MCF 10A (cell line): ENCODE measurements at places on chromosomes 11 and 22. TPM values are rescaled to one million over a fixed set of nuclear protein-coding genes. Genes with fewer than 3 reads are reported as not detected.

DNA sequence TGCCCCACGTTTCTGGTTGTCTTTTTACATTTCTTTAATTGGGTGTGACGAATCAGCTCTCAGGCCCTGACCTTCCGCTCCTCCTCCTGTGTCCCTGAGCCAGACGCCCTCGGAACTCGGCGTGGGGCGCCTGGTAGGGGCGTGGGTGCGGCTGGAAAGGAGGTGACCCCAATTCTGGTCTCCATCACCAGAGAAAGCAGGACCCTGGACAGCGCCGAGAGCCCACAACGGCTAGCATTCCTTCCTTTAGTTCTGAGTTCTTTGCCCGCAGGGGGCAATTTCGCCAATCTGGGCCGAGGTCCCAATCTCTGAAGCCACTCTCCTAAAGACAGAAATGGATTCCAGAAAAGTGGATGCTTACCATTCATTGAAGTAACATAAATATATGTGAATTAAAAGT lies 11.7 kb upstream of the RBMXL2 start:
- peak; percentile 17 for DNase-seq

DNA sequence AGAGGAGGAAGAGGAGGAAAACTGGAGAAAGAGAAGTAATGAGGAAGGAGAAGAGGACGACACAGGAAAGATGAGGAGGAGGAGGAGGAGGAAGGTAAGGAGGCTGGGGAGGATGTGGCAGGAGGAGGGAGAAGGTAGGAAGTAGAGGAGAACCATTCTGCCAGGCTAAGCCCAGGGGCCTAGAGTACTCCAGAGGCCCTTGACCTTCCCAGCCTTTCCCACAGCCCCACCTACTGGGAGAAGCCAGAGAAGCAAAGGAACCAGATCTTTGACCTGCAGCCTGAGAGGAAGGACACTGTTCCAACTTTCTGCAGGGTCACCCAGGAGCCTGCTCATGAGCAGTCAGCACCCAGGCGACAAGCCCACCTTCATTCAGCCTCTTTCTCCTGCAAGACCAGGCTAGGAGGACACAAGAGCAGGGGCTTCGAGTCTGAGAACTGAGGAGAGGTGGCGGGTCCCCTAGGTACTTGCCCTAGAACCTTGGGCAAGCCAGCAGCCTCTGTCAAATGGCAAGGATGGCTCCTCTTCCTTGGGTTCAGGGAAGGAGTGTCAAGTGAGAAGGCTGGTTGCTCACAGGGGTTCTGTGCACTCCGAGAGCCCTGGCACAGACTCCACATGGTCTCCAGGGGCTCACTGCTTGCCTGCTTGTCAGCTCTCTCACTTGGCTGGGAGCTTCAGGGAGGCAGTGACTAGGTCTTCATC lies 27.9 kb upstream of the OAF start:
- DNase-seq = peak; percentile 64

DNA sequence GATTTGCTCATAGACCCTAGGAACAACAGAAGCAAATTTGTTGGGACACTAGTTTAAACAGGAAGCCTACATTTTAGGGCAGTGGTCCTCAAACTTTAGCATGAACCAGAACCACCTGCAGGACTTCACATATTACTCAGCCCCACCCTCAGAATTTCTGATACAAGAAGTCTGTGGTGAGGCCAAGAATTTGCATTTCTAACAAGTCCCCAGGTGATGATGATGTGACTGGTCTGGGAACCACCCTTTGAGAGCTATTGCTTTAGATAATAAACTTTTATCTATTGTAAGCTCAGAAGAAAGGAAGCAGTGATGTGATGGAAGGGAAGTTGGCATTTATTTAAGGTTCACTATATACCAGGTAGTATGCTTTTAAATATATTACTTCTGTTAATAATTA lies 194.0 kb downstream of the FAM181B start:
- DNase-seq = no peak

DNA sequence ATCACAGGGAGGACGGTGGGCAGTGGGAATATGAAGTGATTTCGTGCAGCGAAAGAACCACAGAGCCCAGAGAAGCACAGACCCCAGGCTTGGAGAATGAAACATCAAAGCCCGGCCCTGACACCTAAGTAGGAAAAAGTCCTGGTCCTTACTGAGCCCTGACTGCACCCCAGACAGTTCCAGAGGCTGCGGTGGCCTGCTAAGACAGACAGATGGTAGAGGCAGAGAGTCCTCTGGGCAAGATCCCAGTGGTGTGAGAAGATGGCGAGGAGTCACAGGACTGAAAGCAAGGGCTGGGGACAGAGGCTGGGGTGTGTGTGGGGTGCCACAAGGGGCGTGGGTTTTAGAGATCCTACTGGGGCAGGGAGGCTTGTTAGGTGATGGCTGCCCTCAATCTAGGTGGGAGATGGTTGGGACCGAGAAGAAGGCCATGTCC lies 3.7 kb downstream of the CBX6 start:
- no peak for DNase-seq

KRTAP5-6 gene
- total RNA-seq = not detected in 2 replicates

DNA sequence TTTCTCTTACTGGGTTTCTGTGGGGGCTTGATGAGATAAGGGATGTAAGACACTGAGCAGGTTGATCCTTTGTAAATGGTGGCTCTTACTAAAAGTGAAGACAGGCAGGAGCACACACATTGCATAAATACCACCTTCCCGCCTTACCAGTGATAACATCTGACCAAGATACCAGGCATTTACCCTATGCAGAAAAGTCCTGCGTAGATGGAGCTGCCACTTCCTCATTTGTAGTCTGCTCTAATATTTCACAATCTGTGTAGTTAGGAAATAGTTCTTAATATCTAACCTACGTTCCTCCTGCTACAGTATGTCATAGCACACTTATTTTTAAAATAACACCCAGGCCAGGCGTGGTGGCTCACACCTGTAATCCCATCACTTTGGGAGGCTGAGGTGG lies 23.9 kb upstream of the SWAP70 start:
- no peak for DNase-seq

AKIP1 gene
- total RNA-seq = 64.6 and 67.6 TPM in 2 replicates

- peak; percentile 47 for DNase-seq
Observed at GRCh38 chr11:47918882-47919495, 61.4 kb upstream of the PTPRJ start.

MOV10L1 gene
- total RNA-seq = not detected in 2 replicates

FAM180B gene
- not detected in 2 replicates for total RNA-seq

- DNase-seq = peak; percentile 59
Observed at GRCh38 chr22:22720724-22721261, 76.4 kb downstream of the GGTLC2 start.

DNA sequence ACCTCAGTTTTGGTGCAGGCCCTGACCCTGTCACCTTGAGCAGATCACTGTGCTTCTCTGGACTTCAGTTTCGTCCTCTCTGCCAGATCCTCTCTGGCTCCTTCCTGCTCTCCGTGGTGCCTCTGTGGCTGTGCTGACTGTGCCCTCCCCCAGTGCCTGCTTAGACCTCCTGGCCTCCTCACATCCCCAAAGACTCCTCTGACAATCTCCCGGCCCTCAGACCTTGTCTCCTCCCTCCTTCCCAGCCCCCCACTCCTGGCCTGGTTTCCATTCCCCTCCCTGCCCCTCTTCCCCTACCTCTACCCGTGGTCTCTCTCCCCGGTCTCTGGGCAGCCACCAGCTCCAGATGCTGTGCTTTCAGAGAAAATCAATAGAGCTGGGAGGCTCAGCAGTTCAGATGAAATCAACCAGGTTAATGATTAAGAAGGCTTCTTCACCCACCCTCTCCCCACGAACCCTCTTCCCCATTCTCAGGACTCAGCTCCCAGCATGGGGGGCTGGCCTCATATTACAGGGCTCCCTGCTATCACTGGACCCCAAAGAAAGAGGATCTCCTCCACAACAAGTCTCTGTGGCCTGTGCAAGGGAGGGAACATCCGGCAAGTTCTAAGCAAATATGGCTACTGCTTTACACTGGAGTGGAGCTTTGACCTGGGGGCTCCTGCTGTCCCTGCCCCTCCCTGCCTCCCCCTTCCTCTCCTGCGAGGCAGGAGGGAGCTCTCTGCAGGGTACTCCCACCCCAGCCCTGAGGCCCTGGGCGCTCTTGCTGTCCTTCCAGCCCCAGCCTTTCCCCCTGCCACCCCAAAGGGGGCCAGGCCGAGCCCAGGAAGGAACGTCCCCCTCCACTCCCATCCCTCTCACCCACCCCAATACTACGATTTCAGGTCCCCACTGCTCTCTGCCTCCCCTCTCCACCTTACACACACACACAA lies 8.5 kb downstream of the BACE1-AS start:
- no peak for DNase-seq

DNA sequence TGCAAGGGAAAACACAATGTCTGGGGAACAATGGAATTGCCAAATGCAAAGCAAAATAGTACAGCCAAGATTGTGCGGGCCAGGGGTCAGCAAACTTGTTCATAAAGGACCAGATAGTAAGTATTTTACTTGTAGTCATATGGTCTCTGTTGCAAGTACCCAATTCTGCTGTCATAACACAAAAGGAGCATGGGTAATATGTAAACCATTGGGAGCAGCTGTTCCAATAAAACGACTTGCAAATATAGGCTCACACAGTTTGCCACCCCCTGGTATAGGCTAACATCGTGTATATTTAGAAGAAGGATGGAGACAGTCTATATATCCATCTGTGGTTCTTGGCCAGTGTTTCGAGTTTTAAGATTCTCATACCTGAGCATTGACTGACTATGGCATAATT lies 15.6 kb downstream of the SDHAF2 start:
- no peak for DNase-seq

DNA sequence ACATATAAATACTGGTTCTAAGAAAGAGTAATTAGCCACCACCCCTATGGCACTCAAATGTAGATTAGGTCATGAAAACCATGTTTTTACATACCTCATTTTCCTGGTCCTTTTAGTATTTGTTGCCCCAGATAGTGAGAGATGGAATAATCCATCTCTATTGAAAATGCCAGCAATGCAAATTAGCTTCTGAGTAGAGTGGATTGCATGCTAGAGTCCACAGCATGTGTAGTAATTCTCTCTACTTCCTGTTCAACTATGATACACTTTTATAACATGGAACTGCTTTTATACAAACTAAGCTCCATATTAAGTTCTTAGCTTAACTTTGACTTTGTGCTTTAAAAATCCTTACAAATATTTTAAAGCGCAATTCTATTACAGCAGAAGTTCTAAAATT lies 73.2 kb downstream of the TRPC6 start:
- no peak for DNase-seq

DNA sequence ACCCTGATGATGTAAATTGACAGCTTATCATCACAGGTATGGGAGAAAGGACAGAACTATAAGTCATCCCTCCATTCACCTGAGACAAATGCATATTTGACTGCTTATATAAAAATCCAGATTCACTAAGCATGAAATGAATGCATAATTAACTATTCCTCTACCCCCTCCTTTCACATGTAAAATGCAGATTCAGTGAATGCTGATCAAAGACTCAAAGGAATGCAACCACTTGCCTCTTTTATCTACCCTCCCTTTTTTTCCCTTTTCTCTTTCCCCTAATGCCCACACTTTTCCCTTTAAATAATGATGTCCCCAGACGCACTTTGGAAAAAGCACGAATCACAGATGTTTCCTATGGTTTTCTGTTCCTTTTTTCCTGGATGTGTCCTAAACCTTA lies 4.5 kb upstream of the PLAAT4 start:
- no peak for DNase-seq

OR8D4 gene
- not detected in 2 replicates for total RNA-seq

GRCh38 chr11:128890543-128891368 lies at the start of gene KCNJ5:
Gene KCNJ5 (plus strand): TSS chr11:128891356. CDS start chr11:128911274, 19,918 bp downstream.
- peak; percentile 47 for DNase-seq

SLN gene
- total RNA-seq = not detected in 2 replicates

- DNase-seq = no peak
Observed at GRCh38 chr11:101912823-101913284, 2.0 kb upstream of the CEP126 start.

ABTB2 gene
- 2.9 and 3.1 TPM in 2 replicates for total RNA-seq

DNA sequence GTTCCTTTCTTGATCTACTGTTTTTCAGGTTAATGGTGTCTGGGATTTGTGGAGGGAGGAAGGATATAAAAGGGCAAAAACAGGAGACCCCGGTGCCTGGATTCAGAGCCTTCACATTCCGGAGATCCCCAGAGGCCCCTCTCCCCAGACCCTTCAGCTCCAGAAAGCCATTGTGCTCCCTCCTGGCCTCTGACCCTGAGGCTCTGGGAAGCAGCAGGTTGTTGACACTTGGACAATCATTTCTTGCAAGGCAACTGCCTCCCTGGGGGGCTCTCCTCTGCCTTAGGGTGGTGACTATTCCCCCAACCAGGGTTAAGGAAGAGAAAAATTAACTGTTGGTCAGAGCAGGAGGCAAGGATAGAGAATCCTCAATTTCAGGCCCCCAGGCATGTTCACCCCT lies 86.9 kb upstream of the NNMT start:
- DNase-seq = no peak

CRYBB3 gene
- 0.61 and 0.76 TPM in 2 replicates for total RNA-seq

RIMBP3B gene
- not detected in 2 replicates for total RNA-seq

DNA sequence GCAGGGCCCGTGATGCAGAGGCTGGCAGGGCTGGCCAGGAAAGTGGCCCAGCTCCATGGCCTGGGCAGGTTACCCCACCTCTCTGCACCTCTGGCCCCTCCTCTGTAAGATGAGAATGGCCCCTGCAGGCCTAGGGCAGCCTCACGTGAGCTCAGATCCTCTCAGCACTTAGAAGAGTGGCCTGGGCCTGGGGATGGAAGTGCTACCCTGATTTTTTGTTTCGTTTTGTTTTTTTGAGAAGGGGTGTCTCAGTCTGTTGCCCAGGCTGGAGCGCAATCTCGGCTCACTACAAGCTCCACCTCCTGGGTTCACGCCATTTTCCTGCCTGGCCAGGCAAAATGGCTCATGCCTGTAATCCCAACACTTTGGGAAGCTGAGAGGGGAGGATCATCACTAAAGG lies 982 bp downstream of the APOBEC3H start:
- peak; percentile 54 for DNase-seq

DNA sequence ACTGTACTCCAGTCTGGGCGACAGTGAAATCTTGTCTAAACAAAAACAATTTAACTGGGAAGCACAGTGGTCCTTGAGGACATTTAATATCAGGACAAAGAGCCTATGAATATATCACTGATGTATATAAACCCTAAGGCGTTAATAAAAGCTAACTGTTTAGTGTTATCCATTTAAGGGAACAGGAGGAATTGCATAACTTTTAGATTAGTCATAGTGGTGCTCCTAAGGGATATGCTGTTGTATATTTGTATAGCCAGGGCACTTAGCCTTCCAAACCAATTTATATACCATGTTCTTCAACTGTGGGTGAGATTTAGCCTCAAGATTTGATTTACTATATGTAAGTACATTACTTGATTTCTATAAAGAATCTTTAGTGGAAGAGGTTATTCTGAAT lies 3.0 kb upstream of the CHEK1 start:
- DNase-seq = peak; percentile 54

OR56A5 gene
- not detected in 2 replicates for total RNA-seq
